Right atrium auricular region (tissue), 2 donors: ENCODE measurements at places on chromosomes 4 and X. TPM values are rescaled to one million over a fixed set of nuclear protein-coding genes. Genes with fewer than 3 reads are reported as not detected.
A peak's percentile ranks its signal among the peaks of the same experiment; 100 is the strongest.

The DCAF4L1 gene
- not detected for total RNA-seq

DNA sequence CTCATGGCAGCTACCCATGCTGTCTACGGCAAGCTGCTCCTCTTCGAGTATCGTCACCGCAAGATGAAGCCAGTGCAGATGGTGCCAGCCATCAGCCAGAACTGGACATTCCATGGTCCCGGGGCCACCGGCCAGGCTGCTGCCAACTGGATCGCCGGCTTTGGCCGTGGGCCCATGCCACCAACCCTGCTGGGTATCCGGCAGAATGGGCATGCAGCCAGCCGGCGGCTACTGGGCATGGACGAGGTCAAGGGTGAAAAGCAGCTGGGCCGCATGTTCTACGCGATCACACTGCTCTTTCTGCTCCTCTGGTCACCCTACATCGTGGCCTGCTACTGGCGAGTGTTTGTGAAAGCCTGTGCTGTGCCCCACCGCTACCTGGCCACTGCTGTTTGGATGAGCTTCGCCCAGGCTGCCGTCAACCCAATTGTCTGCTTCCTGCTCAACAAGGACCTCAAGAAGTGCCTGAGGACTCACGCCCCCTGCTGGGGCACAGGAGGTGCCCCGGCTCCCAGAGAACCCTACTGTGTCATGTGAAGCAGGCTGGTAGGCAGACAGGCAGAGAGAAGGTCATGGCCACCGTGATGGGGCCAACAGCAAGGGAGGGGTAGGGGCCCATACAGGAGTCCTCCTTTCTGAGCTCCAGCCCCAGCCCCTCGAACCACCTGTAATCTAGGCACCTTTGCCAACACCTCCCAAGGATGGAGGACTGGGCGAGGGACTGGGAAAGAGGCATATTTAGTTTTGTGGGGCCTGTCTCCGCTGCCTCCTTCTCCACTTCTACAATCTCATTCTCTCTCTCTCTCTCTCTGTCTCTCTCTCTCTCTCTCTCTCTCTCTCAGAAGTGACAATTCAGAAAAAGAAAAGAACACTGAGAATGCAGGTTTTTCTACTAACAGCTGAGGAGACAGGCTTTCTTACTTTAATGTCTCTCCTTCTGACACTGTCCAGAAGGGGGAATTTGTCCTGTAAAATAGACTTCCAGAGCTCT, 4.7 kb upstream of the TSPYL2 start:
- no peaks in the 10 kb centered on the region for H3K27me3 ChIP-seq
- H3K36me3 ChIP-seq, result no peaks in the 10 kb centered on the region
- H3K4me1 ChIP-seq, result no peaks in the 10 kb centered on the region
- no peak overlapping the region for H3K4me3 ChIP-seq
- no peak for DNase-seq

The TMPRSS11D gene
- total RNA-seq, result not detected

The ENAM gene
- 13.5 TPM for total RNA-seq

- no peaks in the 10 kb centered on the region for H3K4me1 ChIP-seq
- no peak for DNase-seq
- no peaks in the 10 kb centered on the region for H3K36me3 ChIP-seq
- no peak overlapping the region for H3K4me3 ChIP-seq
- no peaks in the 10 kb centered on the region for H3K27me3 ChIP-seq
Observed at GRCh38 chr4:151952711-151953254, 192.0 kb upstream of the GATB start.

- H3K27ac ChIP-seq, result peak overlapping the region; percentile 88
- peak overlapping the region; percentile 58 for H3K4me3 ChIP-seq
- no peak for DNase-seq
- peaks cover 12% of the 10 kb centered on the region for H3K4me1 ChIP-seq
- no peaks in the 10 kb centered on the region for H3K36me3 ChIP-seq
Observed at GRCh38 chr4:74934016-74934831, 1.3 kb downstream of the PARM1 start.

GRCh38 chrX:40651620-40652223, 4.4 kb upstream of the CXorf38 start:
- DNase-seq, result peak; percentile 86
- peaks cover 11% of the 10 kb centered on the region for H3K4me1 ChIP-seq
- H3K36me3 ChIP-seq, result no peaks in the 10 kb centered on the region
- H3K27ac ChIP-seq, result no peak overlapping the region
